ENCODE measurements at places on chromosomes 7 and 10.

- no peak for DNase-seq
Measured at GRCh38 chr10:122096705-122097104, 107.7 kb downstream of the TACC2 start.

DNA sequence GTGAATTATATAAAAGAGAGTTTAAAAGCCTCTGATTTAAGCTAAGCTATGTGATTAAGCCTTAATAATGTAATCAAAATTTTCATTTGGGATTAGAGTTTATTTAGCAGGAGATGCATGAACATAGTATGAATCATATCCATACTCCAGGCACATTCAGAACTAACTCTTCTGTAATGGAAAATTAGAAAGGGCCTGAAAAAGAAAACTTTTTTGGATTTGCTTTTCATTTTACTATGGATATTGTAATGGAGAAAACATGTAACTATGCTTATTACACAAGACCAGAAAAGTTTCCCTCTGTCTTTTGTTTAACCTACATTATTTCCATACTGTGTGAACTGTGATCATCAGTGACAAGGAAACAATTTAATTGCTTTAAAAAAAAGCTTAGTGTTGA is 22.0 kb downstream of the TES start:
- DNase-seq, result no peak

DNA sequence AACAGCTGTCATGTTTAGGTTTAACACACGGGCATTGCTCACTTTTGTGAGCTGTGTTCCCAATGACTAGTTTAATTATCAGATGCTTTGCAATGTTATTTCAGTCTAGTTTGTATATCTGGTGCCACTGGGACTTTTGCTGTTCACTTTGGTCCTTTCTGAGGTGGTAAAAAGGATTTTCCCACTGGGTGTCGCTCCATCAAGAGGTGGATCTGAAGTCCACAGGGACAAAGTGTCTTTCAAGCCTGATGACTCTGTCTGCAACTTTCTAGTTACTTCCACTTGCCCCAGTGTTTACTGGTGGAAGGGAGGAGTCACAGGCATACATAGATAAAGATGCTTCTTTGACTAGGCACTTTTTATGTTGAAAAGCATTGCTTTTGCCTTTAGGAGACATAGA is 242.2 kb downstream of the HGF start:
- no peak for DNase-seq

DNA sequence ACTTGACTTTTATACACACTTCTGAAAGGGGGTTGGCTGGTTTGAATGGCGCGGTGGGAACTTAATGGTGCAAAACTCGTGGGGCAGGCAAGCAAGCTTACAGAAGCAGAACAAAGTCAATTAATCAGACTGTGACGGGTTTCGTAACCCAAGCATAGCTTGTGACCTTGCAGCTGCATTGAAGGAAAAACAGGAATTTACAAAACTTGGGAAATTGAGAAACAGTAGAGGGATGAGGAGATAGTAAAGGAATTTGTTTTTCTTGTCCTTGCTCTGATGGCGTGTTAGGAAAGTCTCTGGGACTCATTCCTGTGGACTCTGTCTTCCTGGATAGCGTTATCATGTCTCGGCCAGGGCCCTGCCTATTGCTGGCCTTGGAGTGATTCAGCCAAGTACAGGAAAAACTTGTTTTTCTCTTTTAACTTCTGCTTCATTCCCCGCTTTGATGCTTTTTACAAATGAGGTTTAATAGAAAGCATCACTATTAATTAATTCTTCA is 220.0 kb upstream of the KCND2 start:
- DNase-seq, result no peak

GRCh38 chr7:76292213-76292573 is 10.3 kb upstream of the HSPB1 start:
- no peak for DNase-seq

DNA sequence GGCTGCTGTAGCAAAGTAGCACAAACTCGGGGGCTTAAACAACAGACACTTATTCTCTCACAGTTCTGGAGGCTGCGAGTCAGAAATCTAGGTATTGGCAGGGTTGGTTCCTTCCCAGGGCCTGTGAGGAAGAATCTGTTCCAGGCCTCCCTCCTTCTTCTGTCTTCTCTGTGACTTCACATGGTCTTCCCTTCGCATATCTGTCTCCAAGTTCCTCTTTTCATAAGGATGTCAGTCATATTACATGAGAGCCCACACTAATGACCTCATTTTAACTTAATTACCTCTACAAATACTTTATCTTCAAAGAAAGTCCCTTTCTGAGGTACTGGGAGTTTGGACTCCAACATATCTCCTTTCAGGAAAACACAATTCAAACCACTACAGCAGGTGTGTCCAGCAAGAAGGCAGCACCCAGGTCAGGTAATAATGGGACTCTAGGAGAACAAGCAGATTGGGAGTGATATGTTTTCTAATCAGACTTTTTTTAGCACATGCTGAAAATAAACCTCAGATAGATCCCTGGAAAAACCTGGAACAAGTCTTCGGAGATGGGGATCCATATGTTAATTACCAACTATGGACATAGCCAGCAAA is 11.7 kb downstream of the CREB5 start:
- DNase-seq, result no peak

DNA sequence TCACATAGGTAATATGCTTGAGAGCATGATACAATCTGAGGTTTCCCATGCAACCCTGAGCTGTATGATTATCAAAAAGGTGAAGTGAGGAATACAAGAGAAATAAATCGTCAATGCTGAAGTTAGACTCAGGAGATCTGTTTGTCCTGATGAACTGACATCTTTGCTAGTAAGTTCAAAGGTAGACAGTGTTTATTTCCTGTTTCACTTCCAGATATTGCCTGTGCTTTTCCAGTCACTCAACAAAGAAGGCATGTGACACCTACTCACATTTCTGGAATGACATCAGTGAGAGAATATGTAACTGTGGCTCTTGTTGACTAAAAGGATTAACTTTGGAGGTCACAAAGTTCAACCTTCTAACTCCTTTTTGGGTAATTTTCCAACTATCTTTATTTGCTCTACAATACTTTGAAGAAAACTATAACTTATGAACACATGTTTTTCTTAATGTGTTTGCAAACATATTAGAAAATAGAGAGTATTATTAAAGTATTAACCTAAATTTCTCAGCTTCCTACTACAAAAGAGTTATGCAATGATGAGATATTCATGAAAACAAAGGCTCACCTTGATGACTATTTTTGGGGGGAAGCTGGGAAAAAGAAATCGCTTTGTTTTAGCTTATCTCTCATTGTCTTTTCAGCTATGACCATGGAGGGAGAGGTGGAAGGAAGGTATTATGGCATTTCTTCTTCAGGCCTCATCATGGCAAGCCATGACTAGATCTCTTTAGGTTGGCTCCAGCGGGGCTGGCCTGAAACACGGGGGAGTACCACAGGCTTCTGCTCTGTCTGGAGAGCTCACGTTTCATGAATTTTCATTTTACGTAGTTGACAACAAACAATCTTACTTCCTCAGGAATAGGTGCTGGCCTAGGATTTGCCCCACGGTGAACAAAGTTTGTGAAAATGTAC is 214.7 kb upstream of the SLC26A5 start:
- no peak for DNase-seq

GRCh38 chr7:134804351-134804750 is 24.9 kb downstream of the CALD1 start:
- no peak for DNase-seq

GRCh38 chr10:6236349-6237198 is 33.8 kb downstream of the PFKFB3 start:
- no peak for DNase-seq

GRCh38 chr7:40586197-40586596 is 451.4 kb downstream of the SUGCT start:
- DNase-seq, result no peak

DNA sequence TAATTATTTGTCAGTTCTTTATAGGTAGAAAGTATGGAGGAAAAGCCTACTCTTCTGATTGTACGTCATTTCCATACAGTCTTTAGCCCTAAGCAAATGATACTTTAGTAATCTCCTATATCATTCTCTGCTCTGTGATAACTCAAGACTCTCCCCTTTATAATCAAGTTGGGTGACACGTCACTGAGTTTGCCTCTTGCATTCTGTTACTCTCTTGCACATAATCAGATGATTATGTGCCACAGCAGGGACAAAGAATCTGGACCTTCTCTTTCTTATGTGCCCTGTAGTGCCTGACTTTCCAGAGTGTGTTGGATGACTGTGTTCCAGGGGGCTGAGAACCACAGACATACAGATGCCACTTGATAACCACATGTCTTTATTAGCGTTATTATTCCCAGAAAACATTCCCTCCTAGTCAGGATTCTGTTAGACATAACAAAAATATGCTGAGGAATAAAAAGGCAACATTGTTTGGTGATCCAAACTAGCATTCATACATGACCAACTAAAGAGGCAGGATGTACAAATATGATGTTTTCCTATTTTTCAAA is 116.4 kb upstream of the HGF start:
- no peak for DNase-seq

- no peak for DNase-seq
Measured at GRCh38 chr7:50978633-50979215, 196.0 kb upstream of the GRB10 start.

GRCh38 chr10:110820321-110820814 is 51.4 kb upstream of the PDCD4 start:
- DNase-seq, result no peak

DNA sequence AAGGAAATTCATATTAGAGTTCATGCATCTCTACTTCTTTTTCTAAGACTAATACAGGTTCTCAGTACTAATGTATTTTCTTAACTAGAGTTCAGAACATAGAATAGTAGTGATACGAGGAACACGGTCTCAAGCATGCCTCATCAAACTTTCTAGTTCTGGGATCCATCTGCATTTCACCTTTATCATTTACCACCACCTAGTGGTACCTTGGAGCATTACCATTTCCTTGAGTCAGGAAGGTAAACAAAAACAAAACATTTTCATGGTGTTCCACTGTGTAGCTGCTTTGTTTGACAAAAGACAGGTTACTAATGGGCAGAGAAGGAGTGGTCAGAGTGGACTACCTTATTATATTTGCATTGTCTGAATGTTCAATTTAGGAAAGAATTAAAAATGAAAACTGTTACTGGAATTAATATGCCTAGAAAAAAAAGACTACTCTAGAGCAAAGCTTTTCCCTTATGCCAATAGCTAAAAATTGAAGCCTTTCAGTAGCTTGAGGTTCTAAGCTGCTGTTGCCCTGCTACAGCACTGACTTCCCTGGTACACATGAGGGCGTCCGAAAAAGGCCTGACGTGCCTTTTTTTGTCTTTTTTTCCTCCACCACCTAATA is 44.5 kb downstream of the STARD3NL start:
- DNase-seq, result peak; percentile 63

DNA sequence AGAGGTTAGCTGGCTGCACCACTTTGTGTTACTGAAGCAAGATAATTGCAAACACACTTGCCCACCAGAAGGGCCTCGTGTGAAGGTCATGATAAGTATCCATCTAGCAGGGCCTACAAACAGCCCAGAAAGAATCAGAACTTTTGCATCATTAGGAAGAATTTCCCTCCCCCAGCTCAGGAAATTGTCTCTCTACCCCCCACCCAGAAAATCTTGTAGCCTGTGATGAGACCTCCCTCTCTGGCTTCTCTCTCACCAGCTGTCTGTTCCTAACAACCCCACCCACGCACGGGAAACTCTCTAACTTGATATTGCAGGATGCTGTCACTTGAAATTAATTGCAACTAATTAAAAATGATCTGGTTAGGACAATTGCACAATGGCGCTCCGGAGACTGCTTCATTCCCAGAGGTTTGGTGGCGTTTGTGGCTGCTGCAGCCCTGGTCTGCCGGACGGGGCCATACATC is 34.5 kb downstream of the ZNF503 start:
- DNase-seq, result no peak

GRCh38 chr7:34042406-34042805 is 137.1 kb downstream of the BMPER start:
- DNase-seq, result no peak

DNA sequence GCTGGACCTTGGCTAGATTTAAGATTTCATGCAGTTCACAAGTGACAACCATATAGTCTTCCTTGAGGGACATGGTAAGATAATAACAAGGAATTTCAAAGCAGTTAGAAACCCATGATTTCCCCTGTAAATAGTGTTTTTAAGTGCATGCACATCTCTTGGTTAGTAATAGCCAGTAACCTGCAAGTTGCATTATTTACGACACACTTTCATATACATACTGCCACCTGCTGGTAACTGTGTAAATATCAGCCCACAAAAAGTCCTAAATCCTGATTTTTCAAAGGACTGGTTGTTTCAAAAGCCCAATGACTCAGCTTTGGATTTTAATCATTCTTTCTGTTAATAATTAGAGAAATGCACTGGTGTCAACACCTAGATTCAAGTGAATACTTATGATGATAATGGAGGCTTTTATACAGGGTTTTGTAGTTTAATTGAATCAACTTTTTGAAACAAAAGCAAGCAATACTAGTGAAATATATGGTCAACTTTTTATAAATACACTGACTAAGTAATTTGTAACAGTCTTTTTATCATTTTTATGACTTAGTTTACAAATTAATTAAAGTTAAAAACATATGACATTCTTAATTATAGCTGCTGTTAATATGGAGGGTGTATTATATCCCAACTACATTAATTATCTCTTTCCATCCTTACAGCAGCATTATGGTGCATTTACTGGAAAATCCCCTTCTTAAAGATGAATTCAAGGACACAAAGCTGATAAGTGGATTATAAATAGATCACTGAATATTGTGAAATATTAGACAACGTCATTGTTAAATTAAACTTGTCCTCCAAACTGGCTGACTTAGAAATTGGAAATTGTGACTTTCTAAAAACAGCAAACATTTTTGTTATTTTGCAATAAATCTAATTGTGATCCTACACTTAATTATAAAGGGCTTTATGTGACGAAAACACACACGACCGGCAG is 367.7 kb upstream of the SEMA3D start:
- DNase-seq, result peak; percentile 26

GRCh38 chr10:114540236-114540635 is 117.8 kb downstream of the ABLIM1 start:
- no peak for DNase-seq

GRCh38 chr10:108521827-108522492 is 1357.5 kb upstream of the SORCS1 start:
- DNase-seq, result no peak

GRCh38 chr7:113805976-113806375 is 112.8 kb downstream of the PPP1R3A start:
- DNase-seq, result no peak

GRCh38 chr10:107583974-107584373 is 419.5 kb upstream of the SORCS1 start:
- no peak for DNase-seq

DNA sequence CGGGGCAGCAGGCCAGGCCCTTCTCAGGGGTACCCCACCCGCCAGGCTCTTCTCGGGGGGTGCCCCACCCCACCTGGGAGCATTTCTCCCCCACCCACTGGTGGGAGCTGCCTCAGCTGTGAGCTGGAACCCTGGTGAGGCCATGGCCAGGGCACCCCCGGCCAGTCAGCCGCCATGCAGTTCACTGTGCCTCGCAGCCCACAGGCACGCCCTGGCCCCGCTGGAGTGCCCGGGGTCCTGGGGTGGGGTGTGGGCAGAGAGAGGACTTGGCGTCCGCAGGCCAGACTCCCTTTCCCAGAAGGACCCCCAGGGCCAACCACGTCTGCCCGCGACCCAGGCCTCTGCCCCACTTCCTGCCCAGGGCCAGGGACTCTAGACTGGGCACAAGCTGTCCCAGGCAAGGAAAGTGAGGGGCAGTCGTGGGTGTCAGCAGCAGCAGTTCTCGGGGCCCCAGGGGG is 13.1 kb downstream of the DPYSL4 start:
- no peak for DNase-seq

All from activated CD4-positive, alpha-beta T cell treated with anti-CD3 and anti-CD28 coated beads, Interleukin-2, amount 10 ng/mL, durations not matched to agents 7 days and 5 days (primary cell).